Stimulated activated CD4-positive, alpha-beta T cell treated with anti-CD3 and anti-CD28 coated beads, Interleukin-15, amount 100 ng/mL, for 24 hours (primary cell): ENCODE measurements at places on chromosomes 4 and X.

DNA sequence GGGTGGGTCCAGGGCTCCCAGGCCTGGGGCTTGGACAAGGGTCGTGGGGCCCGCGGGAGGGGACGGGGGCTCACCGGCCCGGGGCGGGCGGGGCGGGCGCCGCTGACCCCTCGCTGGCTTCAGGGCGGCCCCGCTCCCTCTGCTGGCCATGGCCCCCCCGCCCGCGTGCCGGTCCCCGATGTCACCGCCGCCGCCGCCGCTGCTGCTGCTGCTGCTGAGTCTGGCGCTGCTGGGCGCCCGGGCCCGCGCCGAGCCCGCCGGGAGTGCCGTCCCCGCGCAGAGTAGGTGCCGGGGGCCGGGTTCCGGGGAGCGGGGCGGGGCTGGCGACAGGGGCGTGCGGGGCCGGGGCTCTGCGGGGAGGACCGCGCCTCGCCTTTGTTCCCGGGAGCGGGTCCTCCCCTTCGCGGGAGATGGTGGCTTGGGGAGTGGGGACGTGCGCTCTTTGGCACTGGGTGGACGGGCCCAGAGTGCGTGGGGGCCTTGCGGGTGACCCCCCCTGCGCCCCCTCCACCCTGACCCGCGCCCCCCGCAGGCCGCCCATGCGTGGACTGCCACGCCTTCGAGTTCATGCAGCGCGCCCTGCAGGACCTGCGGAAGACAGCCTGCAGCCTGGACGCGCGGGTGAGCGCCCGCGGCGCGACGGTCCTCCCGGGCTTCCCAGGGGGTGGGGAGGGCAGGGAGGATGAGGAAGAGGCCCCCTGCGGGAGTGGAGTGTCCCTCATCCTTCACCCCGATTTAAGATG is 16.8 kb upstream of the NAT8L start:
- peak; percentile 65 for DNase-seq

DNA sequence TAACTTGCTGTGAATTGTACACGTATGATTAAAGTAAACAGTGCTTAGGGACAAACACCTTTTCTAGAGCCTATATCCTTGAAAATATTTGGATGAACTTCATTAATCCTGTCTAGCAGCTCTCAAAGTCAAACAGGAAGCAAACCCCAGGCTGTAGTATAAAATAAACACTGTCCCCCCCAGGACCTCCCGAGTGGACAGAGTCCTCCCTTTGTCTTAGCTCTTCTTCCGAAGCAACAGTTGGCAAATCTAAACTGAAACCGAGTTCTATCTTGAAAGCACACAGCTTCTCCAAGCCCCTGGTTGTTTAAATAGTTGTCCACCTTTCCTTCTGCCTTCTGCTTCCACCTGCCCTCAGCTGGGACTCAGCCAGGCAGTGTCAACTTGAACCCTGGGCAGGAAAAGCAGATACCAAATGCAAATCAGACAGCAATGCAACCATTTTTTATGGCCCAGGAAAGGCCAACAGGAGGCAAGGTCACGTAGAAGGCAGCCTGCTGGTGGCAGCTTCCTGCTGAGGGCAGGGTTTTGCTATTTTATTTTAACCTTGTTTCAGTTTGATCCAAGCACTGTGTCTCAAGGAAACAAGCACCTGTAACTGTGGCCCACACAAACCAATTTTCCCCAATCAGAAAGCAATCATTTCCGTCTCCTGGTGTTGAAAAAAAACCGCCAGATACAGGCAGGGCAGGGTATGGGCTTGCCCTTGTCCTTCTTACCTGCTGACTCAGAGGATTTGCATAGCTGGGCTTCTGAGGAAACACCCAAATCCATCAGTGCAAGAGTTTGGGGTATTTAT is 110.3 kb upstream of the KIT start:
- DNase-seq, result no peak

DNA sequence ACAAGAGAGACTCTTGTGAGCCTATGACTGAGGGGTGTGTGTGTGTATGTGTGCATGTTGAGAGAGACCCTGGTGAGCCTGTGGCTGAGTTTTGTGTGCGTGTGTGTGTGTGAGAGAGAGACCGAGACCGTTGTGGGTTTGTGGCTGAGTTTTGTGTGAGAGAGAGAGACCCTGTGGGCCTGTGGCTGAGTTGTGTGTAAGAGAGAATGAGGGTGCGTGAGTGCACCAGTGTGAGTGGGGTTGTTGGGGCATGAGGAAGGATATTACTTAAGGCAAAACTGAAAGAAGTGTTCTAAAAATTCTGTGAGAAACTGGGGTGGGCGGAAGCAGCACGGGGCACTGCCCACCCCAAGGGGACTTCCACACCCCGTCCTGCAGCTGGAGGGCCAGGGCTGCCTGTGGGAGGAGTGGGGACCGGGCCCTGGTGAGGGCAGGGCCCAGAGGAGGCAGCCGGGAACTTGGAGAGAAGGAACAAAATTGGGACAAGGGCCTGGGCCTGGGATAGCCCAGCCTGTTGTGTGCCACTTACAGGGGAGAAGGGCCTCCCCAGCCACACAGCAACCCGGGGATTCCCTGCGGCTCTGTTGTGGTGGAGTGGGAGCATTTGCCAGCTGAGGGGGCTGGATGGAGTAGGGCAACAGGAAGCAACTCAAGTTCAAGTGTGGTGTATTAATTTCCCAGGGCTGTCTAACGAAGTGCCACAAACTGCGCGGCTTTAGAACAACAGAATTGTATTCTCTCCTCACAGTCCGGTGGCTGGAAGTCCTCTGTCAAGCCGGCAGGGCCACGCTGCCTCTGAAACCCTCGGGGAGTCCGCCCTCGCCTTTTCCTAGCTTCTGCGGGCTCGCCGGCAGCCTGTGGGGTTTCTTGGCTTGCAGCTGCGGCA is 22.1 kb downstream of the TMEM131L start:
- DNase-seq, result peak; percentile 84

GRCh38 chr4:153748378-153748777 is 11.4 kb downstream of the RNF175 start:
- no peak for DNase-seq

DNA sequence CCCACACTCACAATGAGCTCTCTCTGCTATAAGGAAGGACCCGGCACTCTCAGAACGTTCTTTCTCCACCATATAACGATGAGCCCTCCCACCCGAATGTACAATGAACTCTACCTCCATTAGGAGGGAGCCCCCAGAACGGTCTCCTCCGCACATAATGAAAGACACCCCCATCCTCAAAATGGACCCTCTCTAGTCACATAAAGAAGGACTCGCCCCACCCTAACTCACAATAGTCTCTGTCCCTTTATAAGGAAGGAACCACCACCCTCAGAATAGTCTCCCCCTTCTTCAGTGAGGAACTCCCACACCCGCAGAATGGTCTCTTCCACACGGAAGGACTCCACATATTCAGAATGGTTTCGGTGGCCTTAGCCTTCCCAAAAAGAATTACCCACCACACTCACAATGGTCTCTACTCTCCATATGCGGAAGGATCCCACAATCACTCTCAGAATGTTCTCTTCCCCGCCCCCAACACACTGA is 477 bp downstream of the SLC35A2 start:
- DNase-seq, result no peak

DNA sequence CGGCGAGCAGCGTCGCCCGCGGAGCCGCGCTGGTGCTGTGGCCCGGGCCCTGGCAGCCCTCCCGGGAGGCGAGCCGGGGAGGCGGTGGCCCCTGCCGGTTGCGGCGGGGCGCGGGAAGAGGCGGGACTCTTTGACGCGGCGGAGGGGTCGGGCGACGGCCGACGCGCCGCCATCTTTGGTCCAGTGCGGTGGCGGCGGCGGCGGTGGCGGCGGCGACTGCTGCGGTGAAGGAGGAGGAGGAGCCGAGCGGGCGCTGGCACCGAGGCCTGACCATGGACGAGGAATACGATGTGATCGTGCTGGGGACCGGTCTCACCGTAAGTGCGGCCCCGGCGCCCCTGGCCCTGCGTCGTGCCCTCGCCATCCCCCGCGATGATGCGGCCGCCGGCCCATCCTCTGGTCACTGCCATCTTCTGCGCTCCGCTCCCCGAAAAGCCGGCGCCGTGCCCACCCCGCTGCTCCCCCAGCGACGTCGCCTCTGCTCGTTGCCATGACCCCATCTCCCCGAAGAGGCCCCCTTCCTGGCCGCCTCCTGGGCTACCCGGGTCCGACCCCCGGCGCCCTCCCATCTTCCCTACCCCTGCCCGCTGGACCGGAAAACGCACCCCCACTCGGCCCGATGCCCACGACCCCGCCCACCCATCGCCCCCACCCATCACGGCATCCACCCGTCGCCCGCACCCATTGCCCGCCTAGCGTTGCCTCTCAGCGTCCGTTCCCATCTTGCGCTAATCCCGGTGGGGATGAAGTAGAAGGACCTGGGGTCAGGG is at the start of gene GDI1:
TSS of gene GDI1 (plus strand) at position 172 of the 770 bp plus-strand sequence. CDS start at position 273, 101 bp downstream.
- DNase-seq, result peak; percentile 68

GRCh38 chr4:102037566-102037965 is 247.0 kb downstream of the BANK1 start:
- no peak for DNase-seq

DNA sequence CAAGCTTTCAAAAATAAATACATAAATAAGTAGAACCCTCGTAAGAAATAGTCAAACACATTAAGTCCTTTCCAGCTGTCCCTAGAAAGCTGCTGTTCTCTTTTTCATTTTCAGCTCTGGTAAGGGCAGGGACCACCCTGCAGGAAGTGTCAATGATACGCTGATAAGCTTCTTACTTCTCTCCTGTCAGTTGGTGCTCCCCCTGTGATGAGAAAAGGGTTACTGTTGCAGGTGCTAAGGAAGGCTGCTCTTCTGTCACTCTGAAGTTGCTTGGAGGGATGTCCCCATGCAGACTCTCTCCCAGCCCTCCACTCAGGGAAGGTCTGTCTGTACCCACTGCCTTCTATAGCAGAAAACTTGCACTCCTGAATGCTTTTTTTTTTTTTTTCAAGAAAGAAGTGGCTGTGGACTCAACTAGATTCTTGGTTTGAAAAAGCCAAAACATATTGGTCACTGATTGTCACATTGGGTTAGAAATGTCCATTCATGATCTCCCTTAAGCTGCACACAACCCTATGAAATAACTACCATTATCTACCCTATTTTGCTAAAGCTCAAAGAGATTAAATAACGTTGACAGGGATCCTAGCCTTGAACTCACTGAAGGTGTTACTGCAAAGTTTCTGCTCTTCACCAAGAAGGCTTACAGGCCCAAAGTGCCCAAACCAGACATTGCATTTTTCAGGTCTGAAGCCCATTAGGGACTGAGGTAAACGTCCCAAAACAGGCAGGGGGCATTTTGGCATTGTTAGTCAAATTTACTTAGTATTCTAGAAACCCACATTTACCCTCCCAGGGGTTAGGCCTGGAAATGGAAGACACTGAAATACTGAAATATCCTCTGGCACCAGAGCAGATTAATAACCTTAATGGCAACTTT is 1.2 kb downstream of the CXCL3 start:
- no peak for DNase-seq

- DNase-seq, result peak; percentile 42
Measured at GRCh38 chrX:124347242-124347641, 879 bp downstream of the SH2D1A start.

- peak; percentile 55 for DNase-seq
Measured at GRCh38 chrX:45850775-45851433, 650.2 kb upstream of the DIPK2B start.

GRCh38 chr4:149631629-149632028 is 184.0 kb downstream of the IQCM start:
- DNase-seq, result no peak

- no peak for DNase-seq
Measured at GRCh38 chrX:51507551-51507950, 11.2 kb upstream of the NUDT11 start.

DNA sequence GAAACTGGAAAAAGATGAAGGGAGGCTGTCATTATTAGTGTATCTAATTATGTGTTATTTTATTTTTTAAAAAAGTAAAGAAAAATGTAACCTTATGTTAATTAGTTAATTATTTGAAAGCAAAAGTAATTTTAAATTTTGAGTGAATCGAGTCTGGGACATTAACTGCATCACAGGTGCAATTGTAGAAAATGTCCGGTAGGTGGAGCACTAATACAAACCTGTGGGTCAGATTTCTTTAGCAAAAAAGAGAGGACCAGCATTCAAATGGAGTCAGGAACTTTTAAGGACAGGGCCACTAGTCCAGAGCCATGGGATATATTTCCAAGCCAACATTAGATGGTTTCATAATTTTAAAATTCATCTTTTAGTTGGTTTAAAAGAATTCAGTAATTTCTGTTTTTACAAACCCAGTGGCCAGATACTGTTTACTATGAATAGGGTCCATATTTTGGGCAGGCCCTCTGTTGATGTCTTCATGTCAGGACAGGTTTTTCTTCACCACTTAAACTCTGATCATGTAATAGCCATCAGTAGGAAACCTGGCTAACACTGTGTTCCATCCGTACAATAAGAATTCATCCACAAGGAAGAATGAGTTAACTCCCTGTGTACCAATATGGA is 27.2 kb downstream of the BST1 start:
- DNase-seq, result peak; percentile 32

- no peak for DNase-seq
Measured at GRCh38 chrX:79444694-79445210, 77.6 kb upstream of the ITM2A start.

DNA sequence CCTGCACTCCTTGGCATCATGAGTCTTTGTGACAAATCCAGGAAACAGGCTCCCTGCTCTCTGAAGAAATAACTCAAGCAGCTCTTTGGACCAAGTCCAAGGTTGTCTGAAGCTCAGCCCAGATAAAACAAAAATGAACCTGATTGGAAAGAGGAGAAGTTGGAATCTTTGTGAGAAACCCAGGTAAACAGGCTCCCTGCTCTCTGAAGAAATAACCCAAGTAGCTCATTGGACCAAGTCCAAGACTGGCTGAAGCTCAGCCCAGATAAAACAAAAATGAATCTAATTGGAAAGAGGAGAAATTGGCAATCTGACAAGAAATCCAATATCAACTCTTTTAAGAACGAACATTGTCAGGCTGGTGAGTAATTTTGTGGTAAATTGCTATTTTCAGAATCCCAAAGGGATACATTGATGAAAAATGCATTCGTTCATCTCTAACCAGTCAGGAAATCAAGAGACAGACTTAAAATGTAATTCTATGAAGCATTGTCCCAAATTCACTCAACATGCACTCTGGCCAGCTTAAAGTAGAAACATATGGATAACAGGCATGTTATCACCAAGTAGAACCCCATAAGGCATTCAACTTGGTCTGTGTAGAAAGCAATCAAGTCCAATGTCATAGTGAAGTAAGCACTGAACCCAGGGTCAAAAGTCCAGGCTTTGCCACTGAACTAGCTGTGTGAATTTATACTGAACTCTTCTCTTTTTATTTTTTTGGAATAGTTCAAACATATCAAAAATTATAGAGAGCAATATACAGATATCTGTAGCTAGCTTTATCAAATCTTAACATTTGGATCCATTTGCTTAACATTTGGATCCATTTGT is 16.8 kb upstream of the NFXL1 start:
- no peak for DNase-seq

- DNase-seq, result no peak
Measured at GRCh38 chr4:6224735-6225134, 24.4 kb upstream of the JAKMIP1 start.

DNA sequence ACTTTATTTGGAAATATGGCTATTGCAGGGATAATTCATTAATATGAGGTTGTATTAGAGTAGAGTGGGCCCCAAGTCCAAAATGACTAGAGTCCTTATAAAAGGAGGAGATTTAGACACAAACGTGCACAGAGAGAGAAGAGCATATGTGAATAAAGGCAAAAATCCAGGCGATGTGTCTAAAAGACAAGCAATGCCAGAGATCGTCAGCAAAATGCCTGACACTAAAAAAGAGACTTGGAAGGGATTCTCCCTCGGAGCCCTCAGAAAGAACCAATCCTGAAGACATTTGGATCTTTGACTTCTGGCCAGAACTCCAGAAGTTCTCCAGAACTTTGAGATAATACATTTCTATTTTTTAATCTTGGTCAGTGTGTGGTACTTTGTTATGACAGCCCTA is 472.1 kb downstream of the NLGN4X start:
- no peak for DNase-seq

- peak; percentile 64 for DNase-seq
Measured at GRCh38 chrX:17535229-17535628, 160.2 kb downstream of the NHS start.
